Mesenchymal stem cell (in vitro differentiated cells and primary cell): ENCODE measurements at places on chromosomes 4 and X.

DNA sequence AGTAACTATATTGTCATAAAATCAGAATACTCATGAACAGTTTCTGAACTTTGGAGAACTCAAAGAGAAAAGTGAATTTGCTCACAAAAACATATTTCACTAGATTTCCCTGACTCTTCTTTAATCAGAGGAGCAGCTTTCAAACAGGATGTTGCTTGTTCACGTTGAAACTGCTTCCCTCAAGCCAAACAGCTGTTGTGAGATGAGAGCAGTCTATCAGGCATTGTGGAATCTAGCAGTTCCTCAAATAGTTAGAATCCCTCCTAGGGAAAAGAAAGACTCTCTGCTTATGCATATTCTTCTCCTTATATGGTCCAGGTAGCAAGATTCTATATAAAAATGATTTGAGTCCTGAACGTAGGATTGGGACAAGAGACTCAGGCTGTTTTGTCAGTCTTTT is 1012.1 kb downstream of the FAM133A start:
- DNase-seq: no peak

GRCh38 chrX:47420265-47420664 is 49.9 kb downstream of the ZNF157 start:
- no peak for DNase-seq

GRCh38 chr4:69760455-69760854 is at the start of gene SULT1B1:
Gene SULT1B1, minus strand, starts transcription at chr4:69760620. Its CDS starts 5,403 bp downstream, at chr4:69755217.
- peak; percentile 45 for DNase-seq

DNA sequence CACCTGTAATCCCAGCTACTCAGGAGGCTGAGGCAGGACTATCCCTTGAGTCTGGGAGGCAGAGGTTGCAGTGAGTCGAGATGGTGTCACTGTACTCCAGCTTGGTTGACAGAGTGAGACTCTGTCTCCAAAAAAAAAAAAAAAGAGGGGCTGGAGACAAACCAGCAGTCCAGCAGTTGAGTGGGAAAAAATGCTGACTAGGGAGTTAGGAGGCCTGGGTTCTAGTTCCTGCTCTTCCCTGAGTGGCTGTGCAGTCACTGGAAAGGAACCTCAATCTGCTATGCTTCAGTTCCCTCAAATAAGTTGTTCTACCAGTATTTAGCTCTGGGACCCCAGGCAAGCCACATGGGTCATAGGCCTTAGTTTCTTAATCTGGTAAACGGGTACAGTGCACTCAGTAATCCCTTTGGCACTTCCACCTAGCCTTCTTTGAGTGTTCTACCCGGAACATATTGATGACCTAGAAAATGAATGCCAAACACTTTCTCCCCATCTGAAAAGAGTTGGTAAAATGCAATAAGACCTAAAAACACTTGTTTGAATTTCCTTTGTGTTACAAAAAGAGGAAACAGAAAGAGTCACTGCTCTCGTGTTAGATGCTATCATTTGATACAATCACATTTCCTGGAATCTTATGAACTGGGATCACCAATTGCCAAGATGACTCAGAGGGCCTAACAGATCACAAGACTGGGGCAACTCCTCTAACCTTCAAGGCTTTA is 99.3 kb upstream of the EGFL6 start:
- peak; percentile 26 for DNase-seq

DNA sequence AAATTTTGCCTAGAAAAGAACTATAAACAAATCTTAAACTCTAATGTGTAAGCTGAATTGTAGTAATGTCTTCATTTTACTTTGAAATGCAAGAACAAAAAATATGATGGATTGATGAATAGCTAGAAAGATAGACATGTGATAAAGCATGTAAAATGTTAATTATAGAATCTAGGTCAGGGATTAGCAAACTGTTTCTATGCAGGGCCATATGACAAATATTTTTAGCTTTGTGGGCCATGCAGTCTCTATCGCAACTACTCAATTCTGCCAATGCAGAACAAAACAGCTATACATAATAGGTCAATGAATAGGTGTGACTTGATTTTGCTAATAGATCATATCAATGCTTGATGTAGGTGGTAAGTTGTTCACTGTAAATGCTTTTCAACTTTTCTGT is 75.3 kb downstream of the TBCK start:
- no peak for DNase-seq

- DNase-seq: no peak
These were observed 44.8 kb downstream of the SMARCA5 start for GRCh38 chr4:143558286-143558685.

DNA sequence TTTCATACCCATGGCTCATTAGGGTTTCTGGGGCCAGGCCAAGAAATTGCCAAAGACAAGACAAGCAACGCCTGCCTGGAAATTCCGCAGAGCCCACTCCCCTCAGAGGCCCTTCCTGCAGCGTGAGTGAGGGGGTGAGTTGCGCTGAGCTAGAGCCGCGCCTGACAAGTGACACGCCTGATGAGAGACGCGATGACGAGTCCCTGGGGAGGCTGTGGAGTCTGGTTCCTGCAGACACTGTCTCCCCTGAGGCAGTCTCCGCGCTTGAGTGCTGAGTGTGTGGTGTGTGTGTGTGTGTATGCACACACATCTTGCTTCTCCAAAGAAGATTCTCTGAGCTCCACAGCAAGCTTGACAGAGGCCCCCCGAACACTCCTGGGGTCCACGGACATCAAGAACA is 269.8 kb downstream of the BCOR start:
- DNase-seq: no peak

- DNase-seq: no peak
These were observed 4.5 kb upstream of the RHOH start for GRCh38 chr4:40192114-40193015.

DNA sequence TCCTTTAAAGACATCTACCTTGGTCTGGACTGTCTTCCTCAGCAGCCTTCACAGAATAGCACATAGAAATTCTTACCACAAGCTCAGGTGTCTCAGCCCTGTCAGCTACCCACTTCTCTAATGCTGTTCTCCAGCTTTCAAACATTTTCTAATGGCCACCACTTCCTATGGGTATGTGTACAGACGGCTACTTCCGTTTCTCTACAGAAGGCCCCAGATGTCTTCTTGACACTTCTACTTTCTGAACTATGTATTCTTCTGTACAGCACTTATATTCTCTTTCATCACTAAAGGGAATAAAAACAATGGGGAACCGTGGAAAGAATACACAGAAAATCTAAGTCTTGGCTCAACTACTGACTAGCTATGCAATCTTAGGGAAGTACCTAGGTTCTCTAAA is 13.3 kb downstream of the OPHN1 start:
- no peak for DNase-seq

GRCh38 chr4:171430495-171430894 is 382.7 kb upstream of the GALNTL6 start:
- DNase-seq: no peak

GRCh38 chr4:16496501-16496900 is 270.2 kb upstream of the TAPT1 start:
- peak; percentile 22 for DNase-seq

DNA sequence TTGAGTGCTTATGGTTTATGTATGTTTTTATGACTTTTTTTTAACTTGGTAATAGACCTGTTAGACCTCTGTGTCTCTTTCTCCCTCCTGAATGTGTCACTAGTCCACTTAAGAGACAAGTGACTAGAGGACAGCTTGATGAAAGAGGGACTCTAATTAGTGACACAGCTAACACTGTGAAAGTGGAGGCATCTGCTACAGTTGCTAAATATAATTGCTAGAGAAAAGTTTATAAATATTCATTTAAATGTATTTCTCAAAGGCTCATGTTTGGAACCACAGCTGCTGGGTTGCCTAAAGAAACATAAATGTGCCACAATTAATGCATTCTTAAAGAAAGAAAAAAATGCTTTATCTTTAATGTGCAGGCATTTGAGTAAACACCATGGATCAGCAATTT is 176.4 kb downstream of the FRMPD4 start:
- DNase-seq: no peak

DNA sequence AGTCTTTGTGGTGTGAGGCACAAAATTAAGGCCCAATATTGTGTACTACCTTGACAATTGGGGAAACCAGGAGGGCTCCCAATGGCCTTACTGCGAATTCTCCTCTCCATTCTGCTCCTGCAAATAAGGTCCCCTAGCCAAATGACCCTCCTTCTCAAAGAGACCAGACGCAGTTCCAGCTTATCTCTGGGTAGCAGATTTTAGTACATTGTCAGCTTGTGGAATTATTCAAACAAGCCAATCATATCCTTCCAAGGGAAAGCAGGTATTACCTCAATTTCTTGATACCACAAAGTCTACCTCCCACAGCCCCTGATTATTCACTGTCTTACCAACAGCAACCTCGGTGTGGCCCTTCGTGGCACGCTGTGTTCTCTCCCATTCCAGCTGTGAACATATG is 7.8 kb upstream of the ZBTB33 start:
- no peak for DNase-seq
